ENCODE measurements at places on chromosomes 4 and X. TPM values are rescaled to one million over a fixed set of nuclear protein-coding genes. Genes with fewer than 3 reads are reported as not detected.

GRCh38 chrX:124127496-124127895, 166.0 kb downstream of the STAG2 start:
- DNase-seq = no peak

GRCh38 chrX:23390979-23391378, 56.3 kb downstream of the PTCHD1 start:
- no peak for DNase-seq

- DNase-seq = no peak
These were observed 47.6 kb downstream of the ANAPC4 start for GRCh38 chr4:25424539-25425228.

The AFM gene
- polyA plus RNA-seq = not detected

GRCh38 chr4:3174371-3175338, 74.3 kb upstream of the MSANTD1 start:
- DNase-seq = no peak

The DCAF8L2 gene
- polyA plus RNA-seq = not detected

GRCh38 chrX:4935846-4936245, 1222.4 kb upstream of the PRKX start:
- DNase-seq = no peak

The F8A2 gene
- not detected for polyA plus RNA-seq

The NHSL2 gene
- polyA plus RNA-seq = 0.24 TPM

- DNase-seq = no peak
These were observed 74.8 kb upstream of the SLC34A2 start for GRCh38 chr4:25580633-25581467.

DNA sequence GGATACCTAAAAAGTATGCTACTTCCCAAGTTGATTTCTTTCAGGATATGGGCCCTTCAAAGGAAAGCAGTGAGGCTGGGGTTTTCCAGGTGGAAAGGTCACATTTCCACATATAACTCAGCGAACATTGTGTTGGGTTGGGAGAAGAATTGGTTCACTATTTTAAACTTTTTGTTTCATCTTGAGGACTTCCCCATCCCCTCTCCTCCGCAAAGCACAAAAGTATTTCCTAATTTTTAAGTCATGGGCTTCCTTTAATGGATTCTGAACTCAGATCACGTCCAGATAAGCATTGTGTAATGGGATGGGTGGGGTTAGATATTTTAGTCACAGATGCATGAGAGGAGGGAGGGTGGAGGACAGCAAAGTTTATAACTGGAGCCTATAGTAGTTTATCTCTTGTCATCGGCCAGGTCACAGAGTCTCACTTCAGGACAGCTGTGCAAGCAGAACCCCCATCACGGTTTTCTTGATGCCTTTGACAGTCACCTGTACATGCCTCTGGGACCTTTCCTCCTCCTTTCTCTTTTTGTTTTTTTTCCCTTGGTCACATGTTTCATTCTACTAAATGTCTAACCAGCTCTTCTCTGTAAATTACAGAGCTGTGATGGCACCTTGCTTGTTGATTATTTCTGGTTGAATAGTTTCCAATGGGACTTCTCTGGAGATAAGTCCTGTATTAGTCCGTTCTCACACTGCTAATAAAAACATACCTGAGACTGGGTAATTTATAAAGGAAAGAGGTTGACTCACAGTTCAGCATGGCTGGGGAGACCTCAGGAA, 115.4 kb downstream of the PTTG2 start:
- no peak for DNase-seq

DNA sequence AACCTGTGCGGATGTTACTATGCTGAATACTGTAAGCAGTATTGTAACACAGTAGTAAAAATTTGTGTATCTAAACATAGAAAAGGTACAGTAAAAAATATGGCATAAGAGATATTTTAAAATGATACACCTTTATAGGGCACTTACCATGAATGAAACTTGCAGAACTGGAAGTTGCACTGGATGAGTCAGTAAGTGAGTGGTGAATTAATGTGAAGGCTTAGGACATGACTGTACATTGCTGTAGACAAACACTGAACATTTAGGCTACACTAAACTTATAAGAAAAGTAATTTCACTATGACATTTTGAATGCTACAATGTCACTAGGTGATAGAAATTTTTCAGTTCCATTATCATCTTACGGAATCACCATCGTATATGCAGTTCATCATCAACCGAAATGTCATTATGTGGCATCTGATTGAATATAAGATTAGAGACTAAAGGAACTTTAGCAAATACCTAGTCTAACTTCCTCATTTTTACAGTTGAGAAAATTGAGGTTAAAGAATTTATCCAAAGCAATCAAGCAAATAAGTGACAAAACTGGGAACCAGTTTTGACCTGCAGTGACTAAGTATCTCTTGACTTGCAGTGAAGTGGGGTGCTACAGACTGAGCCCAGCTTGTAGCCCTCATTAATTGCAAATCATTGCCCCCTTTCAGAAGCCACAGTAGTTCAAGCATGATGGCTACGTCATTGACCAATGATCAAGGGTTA, 55.3 kb downstream of the EGF start:
- DNase-seq = no peak

DNA sequence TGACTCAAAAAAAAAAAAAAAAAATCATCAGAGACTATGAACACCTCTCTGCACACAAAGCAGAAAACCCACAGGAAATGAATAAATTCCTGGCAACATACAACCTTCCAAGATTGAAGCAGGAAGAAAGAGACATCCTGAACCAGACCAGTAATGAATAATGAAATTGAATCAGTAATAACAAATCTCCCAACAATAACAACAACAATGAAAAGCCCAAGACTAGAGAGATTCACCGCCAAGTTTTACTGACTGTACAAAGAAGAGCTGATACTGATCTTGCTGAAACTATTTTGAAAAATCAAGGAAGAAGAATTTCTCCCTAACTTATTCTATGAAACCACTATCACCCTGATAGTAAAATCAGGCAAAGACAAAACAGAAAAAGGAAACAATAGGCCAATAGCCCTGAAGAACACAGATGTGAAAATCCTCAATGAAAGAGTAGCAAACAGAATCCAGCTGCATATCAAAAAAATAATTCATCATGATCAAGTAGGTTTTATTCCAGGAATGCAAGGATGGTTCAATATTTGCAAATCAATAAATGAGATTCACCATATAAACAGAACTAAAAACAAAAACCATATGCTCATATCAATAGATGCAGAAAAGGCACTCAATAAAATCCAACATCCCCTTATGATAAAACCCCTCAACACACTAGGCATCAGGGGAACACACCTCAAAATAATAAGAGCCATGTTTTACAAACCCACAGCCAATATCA, 31.0 kb upstream of the PLK4 start:
- no peak for DNase-seq

DNA sequence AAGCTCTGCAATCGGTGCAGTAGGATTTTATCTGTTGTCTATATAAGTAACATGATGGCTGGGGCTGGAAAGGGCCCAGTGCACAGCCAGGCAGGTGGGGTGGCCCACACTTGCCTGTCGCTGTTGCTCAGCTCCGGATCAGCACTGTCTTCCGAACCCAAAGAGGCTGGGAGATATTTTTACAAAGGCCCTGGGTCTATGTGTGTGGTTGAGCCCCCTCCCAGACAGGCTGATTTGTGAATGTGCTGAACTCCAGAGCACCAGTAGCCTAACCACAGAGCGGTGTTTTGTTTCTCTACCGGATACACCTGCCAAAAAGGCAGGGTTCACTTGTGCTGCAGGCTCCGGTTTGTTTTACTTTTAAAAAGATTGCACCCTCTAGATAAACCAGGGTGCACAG, 33.5 kb upstream of the CHRNA9 start:
- DNase-seq = peak; percentile 92

GRCh38 chrX:125492439-125492838, 172.8 kb downstream of the TEX13C start:
- no peak for DNase-seq

DNA sequence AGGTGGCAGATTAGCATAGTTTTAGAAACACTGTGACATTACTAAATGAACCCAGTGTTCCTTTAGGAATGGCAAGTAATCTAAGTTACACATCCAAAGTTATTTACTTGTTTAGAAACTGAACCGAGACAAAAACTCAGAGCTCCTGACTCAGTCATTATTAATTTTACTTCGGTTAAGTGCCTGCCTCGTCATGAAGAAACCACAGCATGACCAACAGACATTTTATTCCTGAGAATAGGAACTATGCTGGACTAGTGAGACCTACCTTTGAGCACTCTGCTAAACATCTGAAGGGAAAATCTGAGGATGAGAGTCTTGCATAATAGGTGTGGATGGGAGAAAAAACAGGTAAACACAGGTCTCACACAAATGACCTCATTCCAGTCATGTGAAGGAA, 2.5 kb downstream of the BEX1 start:
- no peak for DNase-seq

DNA sequence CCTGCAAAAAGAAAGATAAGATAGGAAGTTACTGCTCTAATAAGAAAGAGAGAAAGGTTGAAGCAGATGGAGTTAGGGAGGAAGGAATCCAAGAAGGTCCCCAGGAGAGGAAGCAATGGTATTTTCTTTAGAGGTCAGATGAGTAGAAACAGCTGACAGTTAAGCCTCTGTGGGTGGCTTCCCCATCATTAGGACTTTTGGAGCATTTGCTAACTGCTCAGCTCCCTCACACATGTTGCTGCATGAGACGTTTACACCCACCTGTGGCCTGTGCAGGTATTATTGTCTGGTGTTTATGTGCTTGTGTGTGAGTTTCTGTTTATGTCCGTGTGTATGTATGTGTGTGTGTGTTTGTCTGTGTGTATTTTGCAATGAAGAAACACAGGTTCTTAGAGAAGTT, 346.8 kb downstream of the RAB28 start:
- DNase-seq = no peak

- DNase-seq = no peak
These were observed 59.1 kb upstream of the USP9X start for GRCh38 chrX:41025926-41026701.

- DNase-seq = no peak
These were observed 326.9 kb upstream of the SLIT2 start for GRCh38 chr4:19924761-19925160.

- no peak for DNase-seq
These were observed 29.4 kb upstream of the OPHN1 start for GRCh38 chrX:68462653-68463052.

The FAM120C gene
- polyA plus RNA-seq = 8.9 TPM

The TBX22 gene
- not detected for polyA plus RNA-seq

The SPIN2A gene
- not detected for polyA plus RNA-seq

DNA sequence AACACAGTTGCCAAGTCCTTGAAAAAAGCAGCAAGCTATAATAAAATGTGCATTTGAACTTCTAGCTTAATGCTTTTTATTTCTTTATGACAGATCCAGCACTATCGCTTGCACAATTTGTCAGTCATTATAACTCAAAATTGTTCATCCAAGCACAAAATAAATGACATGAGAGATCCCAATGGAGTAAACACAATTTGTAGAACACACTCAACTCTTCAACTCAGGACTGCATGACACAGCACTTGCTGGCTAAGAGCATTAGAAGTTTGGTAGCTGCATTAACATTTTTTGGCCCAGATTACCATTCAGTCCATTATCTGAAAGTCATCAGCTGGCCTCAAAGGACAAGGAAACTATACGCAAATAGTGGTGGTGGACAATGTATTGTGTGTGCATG, 530.1 kb downstream of the INPP4B start:
- DNase-seq = no peak

GRCh38 chrX:155094468-155095061, 23.3 kb downstream of the BRCC3 start:
- peak; percentile 45 for DNase-seq

- DNase-seq = no peak
These were observed 24.8 kb upstream of the GUCY1B1 start for GRCh38 chr4:155734065-155734464.

The SH3BGRL gene
- 175 TPM for polyA plus RNA-seq

The DGAT2L6 gene
- not detected for polyA plus RNA-seq

DNA sequence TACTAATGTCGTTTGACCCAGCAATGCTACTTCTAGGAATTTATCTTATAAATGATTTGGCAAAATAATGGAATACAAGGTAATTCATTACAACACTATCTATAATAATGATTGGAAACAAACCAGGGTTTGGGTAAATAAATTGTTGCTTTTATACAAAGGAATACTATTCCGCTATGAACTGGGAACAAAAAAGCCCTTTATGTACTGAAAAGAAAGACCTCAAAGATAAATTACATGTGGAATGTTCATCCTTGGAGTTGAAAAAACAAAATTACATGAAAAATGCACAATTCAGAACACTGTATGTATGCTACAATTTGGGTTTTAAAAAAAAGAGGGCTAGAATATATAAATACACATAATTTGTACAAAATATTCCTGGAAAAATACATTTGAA, 5.2 kb upstream of the NUP54 start:
- DNase-seq = no peak

GRCh38 chr4:80207172-80207583, 9.9 kb downstream of the PRDM8 start:
- DNase-seq = no peak

GRCh38 chr4:23392860-23393458, 496.9 kb downstream of the PPARGC1A start:
- no peak for DNase-seq

GRCh38 chrX:80335062-80335830, 85.0 kb upstream of the TENT5D start:
- no peak for DNase-seq

The FRAS1 gene
- not detected for polyA plus RNA-seq

Data from naive thymus-derived CD4-positive, alpha-beta T cell (primary cell).